NCI-H526 treated with DMSO at 0.1 percent for 48 hours (cell line): ENCODE measurements at places on chromosomes 3 and 15.

GRCh38 chr3:74263031-74263430, 351.4 kb downstream of the CNTN3 start:
- DNase-seq: no peak

DNA sequence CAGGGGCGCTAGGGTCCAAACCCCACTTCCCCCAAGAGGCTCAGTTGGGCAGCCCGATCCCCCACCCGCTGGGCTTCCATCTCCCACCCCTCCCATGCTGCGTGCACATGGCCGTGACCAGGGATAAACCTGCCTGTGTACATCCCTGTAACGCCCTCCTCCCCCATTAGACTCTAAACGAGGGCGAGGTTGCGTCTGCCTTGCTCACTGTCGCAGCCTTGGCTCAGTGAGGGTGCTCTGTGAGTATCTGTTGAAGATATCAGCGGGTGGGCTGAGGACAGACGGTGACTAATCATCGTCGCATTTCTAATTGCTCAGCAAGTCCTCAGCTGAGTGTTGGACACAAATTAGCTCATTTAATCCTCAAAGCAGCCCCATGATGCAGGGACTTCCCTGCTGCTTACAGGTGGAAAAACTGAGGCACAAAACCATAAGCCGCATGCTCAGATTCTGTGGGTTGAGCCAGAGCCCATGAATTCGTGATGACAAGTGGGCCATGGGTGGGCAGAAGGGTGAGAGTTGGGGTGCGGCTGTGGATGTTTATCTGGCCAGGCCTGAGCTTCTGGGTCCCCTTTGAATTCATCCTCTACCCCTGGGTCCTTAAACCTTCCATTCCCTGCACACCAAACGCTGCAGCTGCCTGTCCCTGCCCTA, 26.0 kb downstream of the FBLN2 start:
- no peak for DNase-seq

DNA sequence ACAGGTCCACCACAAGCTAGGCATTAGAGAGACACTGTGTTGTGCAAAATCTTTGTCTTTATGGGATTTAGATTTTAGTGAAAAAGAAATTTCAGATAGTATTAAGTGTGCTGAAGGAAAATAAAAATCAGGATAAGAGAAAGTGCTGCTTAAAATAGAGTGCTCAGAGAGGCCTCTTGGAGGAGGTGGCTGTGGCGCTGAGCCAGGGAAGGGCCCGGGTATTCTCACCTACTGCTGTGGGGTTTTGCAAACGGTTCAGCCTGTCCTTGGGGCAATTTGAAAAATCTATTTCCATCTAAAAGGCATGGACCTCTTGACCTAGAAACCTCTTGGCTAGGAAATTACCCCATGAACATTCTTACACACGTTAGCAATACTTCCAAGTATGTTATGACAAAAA, 267.7 kb downstream of the TJP1 start:
- DNase-seq: no peak

GRCh38 chr15:31221936-31222515, 104.6 kb upstream of the KLF13 start:
- DNase-seq: no peak

GRCh38 chr3:127108796-127109195, 84.1 kb upstream of the PRR23E start:
- DNase-seq: no peak

DNA sequence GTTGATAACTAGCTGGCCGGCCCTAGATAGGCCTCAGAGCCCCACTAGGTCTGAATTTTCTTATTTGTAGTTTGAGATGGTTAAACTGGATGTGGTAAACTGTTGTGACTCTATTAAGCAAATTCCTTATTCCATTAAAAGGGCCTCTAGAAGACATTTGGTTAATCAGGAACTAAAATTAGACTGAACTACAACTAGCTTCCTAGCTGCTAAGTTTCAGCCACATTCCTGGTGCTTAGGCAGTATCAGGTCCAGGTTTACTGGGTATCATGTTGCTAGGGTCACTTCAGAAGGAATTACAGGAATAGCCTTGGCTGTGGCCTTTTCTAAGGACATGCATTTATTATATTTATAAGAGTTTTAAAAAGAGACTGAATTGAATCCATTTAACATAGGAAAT, 136.3 kb downstream of the PLD1 start:
- DNase-seq: no peak

DNA sequence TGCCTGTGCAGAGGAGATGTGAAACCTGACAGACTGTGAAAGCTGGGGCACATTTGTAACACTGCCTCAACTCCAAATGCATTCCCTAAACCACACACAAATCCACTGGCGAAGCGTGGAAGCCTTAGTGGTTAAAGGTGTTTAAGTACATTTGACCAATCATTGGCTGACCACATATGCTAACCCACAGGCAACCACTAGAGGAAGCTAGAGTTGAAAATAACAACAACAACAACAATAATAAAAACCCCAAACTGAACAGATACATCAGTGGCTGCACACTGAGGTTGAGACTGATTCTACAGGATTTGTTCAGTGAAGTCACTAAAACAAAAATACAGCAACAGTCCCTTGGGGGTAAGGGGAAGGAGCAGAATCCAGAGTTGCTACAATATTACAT, 129.7 kb downstream of the TJP1 start:
- no peak for DNase-seq

- DNase-seq: peak; percentile 50
These were observed 34.8 kb downstream of the COMMD2 start for GRCh38 chr3:149717391-149718056.

DNA sequence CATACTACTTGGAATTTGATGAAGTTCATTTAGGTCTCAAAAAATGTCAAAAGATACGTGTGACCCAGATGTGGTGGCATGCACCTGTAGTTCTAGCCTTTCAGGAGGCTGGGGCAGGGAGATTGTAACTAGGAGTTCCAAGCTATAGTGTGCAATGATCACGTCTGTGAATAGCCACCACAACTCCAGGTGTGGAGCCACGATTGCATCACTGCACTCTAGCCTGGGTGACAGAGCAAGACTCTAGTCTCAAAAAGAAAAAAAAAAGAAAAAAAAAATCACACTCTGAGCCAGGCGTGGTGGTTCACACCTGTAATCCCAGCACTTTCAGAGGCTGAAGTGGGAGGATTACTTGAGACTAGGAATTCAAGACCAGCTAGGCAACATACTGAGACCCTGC, 14.2 kb downstream of the MAP4 start:
- no peak for DNase-seq

DNA sequence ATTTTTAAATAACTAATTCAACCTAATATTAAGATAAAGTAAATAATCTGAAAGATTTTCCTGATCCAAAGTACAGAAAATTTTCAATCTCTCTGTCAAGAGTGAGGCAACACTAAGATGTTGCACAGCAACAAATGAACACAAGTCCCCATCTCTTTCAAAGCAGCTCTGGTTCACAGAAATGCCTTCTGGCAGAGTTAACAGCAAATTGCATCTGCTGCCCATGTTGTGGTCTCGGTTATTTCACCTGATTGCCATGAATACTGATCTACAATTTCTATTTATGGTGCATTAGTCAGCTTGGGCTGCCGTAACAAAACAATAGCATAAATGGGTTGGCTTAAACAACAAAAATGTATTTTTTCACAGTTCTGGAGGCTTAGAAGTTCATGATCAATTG, 167.3 kb downstream of the BCHE start:
- no peak for DNase-seq

DNA sequence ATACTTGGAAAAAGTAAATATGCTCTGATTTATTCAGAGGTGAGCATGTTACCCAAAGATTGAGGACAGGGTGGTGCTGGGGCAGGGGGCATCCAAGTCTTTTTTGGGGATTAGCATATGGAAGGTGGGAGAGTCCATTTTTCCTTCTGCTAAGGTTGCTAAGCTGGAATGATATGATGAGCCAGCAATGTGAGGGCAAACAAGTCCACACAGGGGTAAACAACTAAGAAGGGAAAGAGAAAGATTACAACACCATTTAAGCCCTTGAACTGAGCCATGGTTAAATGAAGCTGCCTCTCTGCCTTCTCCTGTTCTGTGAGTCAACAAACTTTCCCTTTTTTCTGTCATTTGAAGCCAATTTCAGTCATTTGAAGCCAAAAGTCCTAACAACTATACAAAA, 89.0 kb downstream of the RPL22L1 start:
- DNase-seq: no peak

DNA sequence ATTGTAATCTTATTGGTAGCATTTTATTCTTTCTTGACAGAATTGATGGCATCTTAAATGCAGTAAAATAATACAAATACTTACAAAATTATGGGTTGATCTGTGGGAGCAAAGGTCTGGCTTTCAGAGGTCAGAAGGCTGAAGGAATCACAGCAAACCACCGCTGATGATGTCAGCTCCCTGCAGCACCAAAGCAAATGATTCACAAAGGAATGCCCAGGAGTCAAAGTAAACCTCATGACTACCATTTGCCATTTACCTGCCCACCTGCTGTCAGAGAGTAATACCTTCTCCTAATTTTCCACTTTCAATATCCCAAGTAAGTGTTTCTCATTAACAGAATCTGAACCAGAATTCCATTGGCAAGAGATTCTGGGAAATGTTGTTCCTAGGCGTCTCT, 46.1 kb downstream of the CPA3 start:
- no peak for DNase-seq

DNA sequence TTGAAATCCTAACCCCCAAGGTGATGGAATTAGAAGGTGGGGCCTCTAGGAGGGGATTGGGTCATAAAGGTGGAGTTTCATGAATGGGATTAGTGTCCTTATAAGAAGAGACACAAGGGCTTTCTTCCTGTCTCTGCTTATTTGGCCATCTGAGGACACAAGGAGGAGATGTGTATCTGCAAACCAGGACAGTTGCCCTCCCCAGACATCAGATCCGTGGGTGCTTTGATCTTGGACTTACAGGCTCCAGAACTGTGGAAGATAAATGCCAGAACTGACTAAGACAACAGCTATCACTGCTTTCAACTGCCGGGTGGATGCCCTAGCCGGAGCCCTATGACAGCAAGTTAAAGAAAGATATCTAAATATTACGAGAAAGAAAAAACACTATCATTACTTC, 94.4 kb downstream of the CHRNA7 start:
- DNase-seq: no peak

- DNase-seq: no peak
These were observed 4.6 kb upstream of the TM4SF1 start for GRCh38 chr3:149382101-149382467.

DNA sequence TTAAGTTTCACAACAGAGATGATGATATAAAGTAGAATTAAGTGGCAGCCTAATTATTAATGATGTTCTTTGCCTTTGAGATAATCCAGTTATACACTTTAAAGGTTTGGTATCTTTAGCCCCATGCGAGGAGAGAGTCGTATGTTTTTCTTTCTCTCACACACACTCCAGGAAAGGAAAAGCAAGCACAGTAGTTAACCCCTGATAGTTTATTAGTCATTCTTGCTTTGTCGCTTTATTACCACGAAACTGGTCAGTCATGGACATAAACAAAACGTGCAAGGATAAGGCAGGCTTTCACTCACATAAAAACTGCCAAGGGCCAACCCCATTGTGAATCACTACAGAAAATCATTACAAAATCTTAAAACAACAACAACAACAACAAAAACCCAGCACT, 866.9 kb downstream of the FHIT start:
- DNase-seq: no peak

- no peak for DNase-seq
These were observed 1068.6 kb upstream of the CADM2 start for GRCh38 chr3:83890039-83890762.

DNA sequence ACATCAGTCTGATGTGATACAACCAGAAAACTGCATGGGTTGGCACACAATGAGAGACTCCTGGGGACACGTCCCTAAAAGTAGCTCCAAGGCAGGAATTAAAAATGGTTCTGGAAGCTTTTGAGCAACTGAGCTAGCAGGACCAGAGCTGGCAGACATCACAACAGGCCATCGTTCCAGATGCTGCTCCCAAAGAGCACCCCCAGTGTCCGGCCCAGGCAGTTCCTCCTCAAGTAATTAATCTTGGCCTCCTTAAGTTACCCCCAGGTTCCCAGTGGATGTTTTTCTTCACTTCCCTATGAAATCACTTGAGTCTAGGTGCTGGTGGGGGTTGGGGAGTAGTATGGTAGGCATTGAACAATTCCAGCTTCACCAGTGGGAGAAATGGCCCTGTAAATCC, 711.6 kb downstream of the MECOM start:
- DNase-seq: no peak

DNA sequence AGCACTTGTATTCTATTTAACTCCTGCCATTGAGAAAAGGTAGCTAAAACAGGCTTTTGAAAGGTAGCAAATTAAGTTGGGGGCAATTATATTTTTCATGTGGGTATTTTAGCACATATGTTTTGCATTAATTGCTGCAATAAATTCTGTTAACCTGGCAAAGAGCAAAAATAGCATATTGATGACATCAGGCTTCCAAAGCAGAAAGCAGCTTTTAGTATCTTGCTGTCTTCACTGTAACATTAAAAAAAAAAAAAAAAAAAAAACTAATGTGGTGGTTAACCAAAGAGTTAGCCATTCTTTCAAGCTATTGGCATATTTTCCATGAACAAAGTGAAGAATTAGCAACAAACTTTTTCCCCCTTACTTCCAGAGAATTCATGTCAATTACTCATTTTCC, 9.1 kb downstream of the EPHA3 start:
- DNase-seq: no peak

GRCh38 chr3:53223025-53223424, 32.8 kb downstream of the TKT start:
- DNase-seq: no peak

GRCh38 chr15:64610257-64610919, 150.0 kb downstream of the ZNF609 start:
- no peak for DNase-seq

DNA sequence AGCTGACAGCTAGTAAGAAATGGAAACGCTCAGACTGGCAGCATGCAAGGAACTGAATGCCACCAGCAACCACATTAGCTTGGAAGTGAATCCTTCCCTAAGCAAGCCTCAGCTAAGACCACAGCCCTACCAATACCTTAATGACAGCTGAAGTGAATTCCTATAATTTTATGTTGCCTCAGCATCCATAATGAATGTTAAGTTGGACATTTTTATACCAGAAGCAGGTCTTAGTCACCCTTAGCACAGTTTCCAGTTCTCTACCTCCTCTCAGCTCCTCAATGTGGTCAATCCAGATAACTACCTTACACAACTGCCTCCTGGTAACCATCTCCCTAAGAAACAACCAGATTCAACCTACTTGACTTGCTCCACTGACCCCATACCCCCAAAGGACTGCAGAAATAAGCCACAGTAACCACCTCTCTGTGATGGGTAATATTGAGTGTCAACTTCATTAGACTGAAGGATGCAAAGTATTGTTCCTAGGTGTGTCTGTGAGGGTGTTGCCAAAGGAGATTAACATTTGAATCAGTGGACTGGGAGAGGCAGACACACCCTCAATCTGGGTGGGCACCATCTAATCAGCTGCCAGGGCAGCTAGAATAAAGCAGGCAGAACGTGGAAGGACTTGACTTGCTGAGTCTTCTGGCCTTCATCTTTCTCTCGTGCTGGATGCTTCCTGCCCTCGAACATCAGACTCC, 33.5 kb downstream of the NEDD4 start:
- DNase-seq: no peak
